ENCODE measurements at places on chromosomes 6 and 20.

GRCh38 chr6:42140032-42140431, 2.4 kb downstream of the C6orf132 start:
- no peak for DNase-seq

GRCh38 chr6:52877168-52877567, 32.3 kb downstream of the GSTA3 start:
- no peak for DNase-seq

- no peak for DNase-seq
These were observed 4.2 kb downstream of the CD2AP start for GRCh38 chr6:47481806-47482205.

DNA sequence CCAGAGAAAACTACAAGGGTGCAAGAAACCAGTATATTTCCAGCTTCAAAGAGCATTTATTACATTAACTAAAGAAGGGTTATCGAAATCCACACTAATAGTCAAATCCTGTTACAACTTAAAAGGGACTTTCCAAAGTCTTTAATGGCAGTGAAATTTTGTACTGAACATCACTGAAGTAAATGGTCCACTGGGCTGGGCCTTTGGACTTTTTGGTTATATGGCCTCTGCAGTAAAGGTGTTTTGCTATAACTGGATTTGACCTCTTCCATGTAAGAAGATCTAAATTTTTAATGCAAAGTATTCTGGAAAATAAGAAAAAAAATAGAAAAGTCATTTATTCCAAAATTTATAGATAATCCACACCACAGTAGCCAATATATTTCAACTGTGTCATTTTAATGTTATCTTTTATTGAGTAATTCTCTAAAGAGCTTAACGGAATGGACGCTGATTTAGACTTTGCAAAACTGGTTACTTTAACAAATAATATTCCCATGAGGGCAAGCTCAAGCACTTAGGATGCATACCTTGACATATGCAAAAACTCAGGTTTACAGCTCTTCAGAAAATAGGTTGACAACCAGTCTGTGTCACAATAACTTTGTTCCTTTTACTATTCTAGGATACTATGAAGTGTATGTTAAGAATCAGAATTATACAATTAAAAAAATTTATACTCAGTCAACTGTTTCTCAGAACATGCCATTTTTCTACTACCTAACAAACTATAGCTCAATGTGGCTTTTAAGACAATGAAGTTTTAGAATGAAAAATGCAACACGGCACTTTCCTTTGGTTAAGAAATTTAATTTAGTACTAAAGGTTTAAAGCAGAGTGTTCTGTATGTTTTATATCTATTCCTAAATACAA, 7.0 kb downstream of the RBM39 start:
- DNase-seq, result no peak

DNA sequence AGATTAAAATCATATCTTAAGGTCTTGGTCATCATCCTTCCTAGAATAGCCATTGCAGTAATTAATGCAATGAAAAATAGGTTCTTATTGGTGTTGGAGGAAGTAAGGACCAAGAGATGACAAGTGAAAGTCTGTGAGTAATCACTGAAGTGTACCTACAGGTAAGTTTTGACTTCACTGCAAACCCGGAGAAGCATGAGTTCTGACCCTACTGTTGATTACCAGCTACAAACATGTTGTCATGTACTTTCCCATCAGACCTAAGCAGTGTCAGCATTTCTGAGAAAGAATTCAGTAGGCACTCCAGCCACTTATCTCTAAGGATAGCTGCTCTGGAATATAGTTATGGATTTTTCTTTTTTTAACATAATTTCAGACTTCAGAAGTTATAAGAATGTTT, 280.9 kb downstream of the ZFAND3 start:
- no peak for DNase-seq

DNA sequence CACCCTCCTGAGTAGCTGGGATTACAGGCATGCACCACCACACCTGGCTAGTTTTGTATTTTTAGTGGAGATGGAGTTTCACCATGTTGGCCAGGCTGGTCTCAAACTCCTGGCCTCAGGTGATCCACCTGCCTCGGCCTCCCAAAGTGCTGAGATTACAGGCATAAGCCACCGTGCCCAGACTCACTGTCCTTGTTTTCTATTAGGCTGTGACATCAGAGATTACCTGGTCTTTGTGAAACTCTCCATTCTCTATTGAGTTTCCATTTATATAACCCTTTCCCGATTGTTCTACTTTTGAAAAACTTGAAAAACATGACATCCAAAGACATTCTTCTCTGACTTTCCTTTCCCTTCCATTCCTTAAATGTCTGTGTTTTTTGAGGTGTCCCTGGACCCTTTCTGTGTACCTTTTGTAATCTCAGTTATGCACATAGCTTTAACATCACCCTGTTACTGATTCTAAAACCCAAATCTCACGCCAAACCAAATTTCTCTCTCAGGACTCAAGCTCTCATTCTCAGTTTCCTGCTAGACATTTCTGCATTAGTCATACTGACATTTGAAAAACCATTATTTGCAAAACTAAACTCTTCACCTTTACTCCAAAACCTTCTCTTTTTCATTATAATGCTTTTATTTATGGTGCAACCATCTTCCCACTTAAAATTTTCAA, 137.0 kb downstream of the KHDC1L start:
- DNase-seq, result no peak

DNA sequence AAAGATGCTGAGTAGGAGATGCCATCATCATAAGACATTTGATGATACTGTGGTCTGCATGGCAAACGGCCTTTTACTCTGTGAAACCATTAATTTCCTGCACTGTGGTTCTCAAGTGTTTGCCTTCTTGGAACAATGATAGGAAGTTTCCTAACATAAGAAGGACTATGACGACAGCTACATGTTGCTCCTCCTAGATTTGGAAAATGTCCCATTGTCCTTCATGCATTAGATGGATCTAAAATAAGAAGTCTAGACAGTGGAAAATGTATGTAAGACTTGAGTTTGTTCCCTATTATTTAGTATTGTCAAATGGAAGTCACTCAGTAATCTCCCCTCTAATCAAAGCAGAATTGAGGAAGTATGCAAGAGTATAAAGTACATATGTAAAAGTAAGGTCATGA, 98.5 kb upstream of the TMEM170B start:
- no peak for DNase-seq

- DNase-seq, result no peak
These were observed 622.0 kb downstream of the PHF3 start for GRCh38 chr6:64257586-64257985.

- no peak for DNase-seq
These were observed 11.9 kb downstream of the TEAD3 start for GRCh38 chr6:35484921-35485392.

DNA sequence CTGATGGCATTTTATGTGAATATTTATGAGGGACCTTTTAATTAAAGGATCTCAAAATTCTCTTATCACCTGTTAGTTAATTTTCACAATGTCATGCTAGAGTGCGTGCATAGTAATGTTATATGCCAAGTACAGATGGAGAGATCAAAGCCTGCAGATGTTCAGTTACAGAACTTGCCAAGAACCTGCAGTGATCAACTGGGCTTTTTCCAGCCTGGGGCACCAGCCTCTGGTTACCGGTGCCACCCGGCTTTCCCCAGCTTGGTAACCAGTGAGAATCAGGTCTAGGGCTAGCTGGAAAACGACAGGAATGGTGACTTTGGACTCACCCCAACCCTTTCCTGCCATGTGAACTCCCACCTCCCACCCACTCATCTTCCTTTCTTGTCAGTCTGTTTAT, 91.8 kb downstream of the CAP2 start:
- peak; percentile 92 for DNase-seq

GRCh38 chr6:156427345-156427744, 349.8 kb upstream of the ARID1B start:
- DNase-seq, result no peak

GRCh38 chr6:159828074-159828473, 28.0 kb downstream of the PNLDC1 start:
- no peak for DNase-seq

GRCh38 chr6:124368131-124368530, 564.5 kb downstream of the NKAIN2 start:
- DNase-seq, result no peak

- no peak for DNase-seq
These were observed 12.1 kb downstream of the TRIM31 start for GRCh38 chr6:30100585-30101443.

DNA sequence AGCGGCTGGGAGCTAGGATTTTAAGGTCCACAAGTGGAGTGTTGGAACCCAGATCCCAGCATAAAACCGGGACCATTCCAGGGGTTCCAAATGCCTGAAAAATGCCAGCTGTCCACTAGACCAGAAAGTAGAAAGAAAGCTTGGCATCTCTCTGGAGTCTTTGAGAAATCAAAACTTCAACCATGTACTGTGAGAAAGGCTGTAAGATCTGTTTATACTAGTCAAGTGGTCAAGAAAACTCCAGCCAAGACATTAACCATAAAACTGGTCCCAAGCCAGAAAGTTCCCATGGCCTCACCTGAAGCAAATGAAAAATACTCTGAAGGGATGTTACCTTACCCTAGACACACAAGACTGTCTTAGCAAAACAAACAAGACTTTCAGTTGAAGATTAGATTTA, 112.6 kb downstream of the DCDC2 start:
- no peak for DNase-seq

GRCh38 chr20:40962733-40963504, 65.7 kb upstream of the TOP1 start:
- DNase-seq, result peak; percentile 37

- DNase-seq, result no peak
These were observed 21.9 kb upstream of the GSTA3 start for GRCh38 chr6:52931351-52931750.

DNA sequence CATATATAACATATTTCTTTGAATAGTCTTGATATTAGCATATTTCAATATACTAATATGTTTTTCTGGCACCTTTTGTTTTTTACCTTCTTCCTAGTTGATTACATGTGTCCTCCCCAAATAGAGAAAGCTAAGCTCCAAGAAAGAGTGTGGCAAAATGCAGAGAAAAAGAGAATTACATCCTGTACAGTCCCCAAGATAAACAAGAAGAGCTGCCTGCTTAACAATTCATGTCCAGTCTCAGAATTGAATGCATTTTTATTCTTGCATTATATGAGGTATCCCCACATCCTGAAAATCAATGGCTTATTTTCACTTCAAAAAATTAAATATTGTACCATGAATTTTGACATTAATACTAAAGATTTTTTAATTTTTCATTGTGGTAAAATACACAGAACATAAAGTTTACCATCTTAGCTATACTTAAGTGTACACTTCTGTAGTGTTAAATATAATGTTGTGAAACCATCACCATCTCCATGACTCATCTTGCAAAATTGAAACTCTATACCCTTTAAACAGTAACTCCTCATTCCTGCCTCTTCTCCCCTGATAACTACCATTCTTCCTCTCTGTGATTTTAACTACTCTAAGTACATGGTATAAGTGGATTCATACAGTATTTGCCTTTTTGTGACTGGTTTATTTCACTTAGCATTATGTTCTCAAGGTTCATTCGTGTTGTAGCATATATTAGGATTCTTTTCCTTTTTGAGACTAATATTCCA, 490.3 kb downstream of the COL12A1 start:
- no peak for DNase-seq

GRCh38 chr20:25005661-25006060, 13.1 kb upstream of the APMAP start:
- DNase-seq, result no peak

Data from NCI-H446 treated with DMSO at 0.1 percent for 48 hours (cell line).